Right renal pelvis (tissue), 4 donors: ENCODE measurements at places on chromosomes 5 and 9.

DNA sequence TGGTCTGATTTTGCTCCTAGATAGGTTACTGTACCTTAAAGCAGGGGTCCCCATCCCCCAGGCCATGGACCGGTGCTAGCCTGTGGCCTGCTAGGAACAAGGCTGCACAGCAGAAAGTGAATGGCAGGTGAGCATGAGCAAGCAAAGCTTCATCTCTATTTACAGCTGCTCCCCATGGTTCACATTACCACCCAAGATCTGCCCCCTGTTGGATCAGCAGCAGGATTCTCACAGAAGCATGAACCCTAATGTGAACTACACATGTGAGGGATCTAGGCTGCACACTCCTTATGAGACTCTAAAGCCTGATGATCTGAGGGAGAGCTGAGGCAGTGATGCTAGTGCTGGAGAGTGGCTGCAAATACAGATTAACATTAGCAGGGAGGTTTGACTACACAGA is 78.1 kb downstream of the DRD1 start:
- no peak for DNase-seq

DNA sequence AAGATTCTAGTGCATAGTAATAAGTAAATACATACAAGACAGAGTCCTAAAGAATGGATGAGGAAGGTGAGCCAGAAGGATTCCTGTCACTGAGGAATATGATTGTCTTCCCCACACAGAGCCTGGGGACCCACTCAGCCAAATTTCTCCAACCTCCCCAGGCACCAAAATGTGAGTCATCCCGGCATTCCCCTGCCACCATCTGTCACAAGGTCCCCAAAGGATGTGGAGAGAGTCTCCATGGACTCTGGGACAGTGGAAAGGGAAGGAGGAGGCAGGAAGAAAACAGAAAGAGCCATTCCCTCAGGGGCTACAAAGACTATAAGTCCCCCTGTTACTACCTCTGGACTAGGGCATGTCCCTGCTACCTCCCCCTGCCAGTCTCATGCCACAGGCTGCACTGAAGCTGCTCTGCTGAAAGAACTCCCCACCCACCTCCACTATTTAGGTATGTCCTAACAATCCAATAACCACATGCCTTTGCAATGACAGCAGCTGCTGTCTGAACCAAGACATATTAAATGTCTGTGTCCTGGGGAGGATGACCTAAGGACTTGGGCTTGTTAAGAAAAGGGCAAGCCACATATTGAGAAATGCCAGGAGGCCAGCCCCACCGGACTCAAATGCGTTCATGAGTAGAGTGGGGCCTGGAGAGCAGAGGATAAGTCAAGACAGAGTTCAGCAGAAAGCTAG is 10.7 kb upstream of the OR5C1 start:
- no peak for DNase-seq

DNA sequence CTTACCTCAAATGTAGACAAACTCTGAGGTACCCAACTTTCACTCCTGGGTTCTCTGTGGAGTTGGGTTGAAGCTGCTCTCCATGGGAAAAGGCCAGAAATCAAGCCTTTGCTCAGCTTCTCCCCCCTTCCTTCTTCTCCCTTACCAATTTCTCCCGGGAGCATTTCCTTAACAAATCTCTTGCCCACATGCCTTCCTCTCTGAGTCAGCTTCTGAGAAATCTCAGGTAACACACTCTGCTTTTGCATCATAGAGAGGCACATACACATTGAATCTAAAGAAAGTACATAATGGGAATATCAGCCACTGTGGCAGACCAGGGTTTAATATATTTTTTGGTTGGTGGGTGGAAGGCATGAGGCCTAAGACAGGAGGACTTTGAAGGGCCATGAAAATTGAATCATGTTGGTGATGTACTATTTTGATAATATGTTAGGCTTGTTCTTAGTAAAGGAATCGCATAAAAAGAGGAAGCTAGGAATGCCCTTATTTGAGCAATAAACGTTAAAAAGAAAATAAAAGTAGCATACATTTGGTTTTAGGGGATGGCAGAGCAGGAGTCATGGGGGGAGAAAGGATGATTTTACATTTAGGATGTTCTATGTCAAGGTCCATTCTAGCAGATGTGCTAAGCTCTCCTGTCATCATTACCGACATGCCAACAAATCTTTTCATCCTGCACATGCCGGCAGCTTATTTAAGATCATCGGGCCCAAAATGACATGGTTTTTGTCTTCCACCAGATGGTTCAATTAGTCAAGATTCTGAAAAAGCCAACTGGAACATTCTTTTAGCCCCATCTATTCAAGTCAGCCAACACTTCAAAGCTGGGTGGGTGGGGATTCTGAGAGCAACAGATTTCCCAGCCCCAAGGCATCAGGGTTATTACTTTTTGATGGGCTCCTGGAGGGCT is 199.5 kb upstream of the CLINT1 start:
- DNase-seq, result no peak

DNA sequence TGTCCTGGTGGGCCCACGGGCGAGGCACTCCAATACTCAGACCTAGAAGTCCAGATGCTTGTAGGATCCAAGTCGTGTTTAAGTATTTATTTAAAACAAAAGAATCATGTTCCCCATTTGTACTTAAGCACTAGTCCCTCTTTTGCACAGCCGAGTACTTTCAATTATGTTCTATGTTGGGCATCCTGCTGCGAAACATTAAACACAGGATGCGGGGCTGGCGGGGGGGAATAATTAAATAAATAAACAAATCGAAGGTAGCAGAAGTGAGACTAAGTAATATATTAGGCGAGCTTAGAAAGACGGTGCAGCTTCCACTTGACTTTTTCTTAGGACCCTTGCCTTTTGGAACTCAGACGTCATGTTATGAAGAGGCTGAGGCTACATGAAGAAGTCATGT is 1129.2 kb upstream of the ACO1 start:
- no peak for DNase-seq

- no peak for DNase-seq
These were observed 16.1 kb downstream of the FBP1 start for GRCh38 chr9:94623253-94623652.

DNA sequence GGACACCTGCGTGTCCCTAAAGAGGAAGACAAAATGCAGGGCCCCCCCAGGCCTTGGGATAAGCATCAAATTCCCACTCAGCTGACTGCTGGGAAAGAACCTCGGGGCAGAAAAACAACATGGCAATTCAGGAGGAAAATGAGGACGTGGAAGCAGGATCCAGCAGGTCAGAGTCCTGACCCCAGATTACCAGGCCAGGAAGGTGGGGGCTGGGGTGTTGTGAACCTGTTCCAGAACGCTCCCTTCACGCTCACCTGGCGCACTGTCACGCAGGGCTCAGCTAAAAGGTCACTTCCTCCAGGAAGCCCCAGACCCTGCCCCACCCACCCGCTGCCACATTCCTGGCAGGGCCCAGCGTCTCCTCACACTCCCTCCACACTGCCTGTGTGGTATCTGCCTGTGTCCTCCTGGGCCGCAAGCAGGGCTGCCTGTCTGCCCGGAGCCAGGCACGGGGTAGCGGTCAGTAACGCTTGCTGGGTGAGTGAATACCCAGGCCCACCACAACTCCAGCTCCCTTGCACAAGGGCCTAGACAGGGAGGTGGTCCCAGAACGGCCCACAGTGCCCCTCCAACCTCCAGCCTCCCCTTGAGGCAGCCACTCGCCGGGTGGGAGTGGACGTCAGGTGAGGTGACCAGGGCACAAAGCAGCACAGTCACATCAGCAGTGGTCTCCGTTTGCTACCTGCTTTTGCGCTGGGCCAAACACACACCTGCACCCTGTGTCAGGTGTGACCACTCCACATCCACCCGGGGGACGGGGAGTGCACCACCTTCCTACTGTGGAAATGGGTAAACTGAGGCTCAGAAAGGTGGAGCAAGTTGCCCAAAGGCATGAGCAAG is 18.1 kb downstream of the VAV2 start:
- no peak for DNase-seq

DNA sequence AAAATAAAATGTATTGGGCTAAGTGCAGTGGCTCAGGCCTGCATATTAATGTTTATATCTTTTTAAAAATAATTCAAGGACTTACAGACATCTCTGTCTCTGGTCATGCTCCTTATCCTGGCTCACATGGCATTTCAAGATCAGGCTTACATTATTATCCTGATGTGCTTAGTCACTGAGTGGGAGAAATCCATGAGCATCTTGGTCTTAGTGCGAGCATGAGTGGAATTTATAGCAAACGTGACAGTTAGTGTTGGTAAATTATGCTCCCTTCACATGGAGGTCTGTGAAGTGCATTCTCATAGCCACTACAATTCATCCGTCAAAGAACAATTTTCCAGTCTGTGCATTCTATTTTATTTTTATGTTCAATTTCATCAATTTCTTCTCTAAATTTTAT is 237.8 kb upstream of the EDIL3 start:
- DNase-seq, result no peak

GRCh38 chr9:130770679-130771442 is 64.2 kb upstream of the ABL1 start:
- no peak for DNase-seq

GRCh38 chr5:34009610-34010009 is 1.8 kb upstream of the AMACR start:
- DNase-seq, result no peak

GRCh38 chr5:115639377-115639776 is 13.5 kb upstream of the TMED7 start:
- no peak for DNase-seq

- DNase-seq, result no peak
These were observed 4.2 kb downstream of the TRIM7 start for GRCh38 chr5:181200816-181201215.

- DNase-seq, result no peak
These were observed 208.4 kb downstream of the PDZD2 start for GRCh38 chr5:31847354-31847753.

- DNase-seq, result no peak
These were observed 117.4 kb upstream of the GRIA1 start for GRCh38 chr5:153373130-153373498.

GRCh38 chr9:78103971-78104433 is 72.4 kb upstream of the GNAQ start:
- no peak for DNase-seq

DNA sequence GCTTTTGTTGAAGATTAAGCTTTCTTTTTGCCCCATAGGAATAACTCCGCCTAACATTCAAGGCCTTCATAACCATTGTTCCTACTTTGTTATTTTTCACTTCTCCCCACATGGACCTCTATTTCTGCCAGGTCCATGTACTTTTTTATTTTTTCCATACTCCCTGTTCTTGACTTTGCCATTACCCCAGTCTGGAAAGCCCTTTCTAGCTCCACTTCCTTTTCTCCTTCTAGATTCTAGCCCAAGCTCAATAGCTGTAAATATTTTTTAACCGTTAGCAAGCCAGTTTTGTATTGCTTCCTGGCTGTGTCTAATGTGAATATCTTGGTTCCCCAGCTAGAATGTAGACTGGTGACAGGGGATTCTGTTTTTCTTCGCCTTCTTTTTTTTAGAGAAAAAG is 26.1 kb downstream of the NCBP1 start:
- no peak for DNase-seq

DNA sequence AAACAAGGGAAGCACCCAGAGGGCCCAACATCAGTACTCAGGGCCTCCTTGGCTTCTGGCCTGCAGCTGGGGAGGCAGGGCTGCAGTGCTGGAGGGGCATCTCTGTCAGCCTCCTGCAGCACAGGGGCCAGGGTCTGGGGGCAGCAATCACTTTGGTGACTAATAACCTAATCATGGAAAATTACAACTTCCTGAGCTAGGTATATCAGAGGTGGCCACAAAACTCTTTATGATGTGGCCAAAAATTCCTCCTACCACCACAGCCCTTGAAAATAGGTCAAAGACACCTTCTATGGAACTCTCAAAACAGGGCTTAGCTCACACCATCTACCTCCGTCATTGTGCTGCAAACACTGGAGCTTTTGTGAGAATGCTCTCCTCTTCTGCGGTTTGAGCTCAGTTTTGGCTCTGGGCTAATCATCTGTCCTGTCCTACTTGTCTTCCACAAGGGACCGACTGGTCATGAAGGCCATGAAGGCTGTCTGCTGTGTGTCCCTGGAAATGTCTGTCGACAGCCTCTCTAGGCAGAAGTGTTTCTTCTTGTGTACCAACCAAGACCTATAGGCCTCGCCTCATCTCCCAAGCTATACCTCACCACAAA is 28.6 kb downstream of the CSF2 start:
- DNase-seq, result no peak

DNA sequence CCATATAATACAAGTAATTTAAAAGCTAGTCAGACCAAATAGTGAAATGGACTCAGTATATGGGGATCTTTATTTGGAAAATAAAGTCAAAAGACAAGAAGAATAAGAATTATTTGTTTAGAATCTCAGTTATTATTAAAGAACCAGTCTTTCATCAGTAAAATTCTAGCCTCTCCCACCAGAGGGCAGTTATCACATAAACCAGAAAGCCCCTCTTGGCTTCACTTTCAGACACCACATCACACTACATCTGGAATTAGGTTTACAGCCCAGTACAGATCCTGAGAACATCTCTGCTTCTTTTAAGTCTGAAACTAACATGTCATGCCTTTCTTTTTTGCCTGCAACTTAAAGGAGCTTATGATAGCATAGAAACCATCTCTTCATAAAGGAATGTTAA is 12.2 kb upstream of the HSPB3 start:
- DNase-seq, result no peak

GRCh38 chr9:113381909-113382411 is 5.2 kb upstream of the HDHD3 start:
- no peak for DNase-seq

- DNase-seq, result peak; percentile 43
These were observed 35.5 kb upstream of the ADAMTSL1 start for GRCh38 chr9:18438300-18438925.

DNA sequence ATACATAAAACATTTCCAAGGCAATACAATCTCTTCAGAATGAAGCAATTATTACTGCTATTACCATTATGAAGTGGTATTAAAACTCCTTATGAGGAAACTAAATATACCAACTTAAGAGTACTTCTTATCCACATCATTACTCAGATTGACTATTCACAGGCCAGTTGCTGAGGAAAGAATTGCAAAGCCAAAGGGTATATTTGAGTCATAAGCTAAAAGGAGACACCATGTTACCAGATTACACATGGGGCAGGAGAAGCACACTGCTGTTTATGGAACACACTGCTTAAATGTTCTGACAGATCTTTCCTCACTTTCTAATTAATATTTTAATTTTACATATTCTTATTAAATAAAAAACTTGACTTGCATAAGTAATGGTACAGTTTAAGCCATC is 1726.4 kb upstream of the NUDT12 start:
- no peak for DNase-seq

- no peak for DNase-seq
These were observed 384.6 kb downstream of the SPOCK1 start for GRCh38 chr5:137114529-137114928.

- no peak for DNase-seq
These were observed 3.0 kb downstream of the KIF12 start for GRCh38 chr9:114096041-114096511.

DNA sequence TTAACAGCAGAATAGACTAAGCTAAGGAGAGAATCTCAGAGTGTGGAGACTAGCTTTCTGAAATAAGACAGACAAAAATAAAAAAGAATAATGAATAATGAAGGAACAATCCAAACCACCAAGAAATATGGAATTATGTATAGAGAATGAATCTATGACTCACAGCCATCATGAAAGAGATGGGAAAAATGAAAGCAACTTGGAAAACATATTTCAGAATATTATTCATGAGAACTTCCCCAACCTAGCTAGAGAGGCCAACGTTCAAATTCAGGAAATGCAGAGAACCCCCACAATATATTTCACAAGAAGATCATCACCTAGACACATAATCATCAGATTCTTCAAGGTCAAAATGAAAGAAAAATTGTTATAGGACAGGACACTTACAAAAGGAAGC is 349.0 kb upstream of the MPDZ start:
- DNase-seq, result no peak

GRCh38 chr9:87751868-87752267 is 25.9 kb downstream of the CTSL start:
- no peak for DNase-seq
